ENCODE measurements at places on chromosomes 1 and 21.

- DNase-seq = no peak
Observed at GRCh38 chr1:206495493-206496046, 11.8 kb upstream of the RASSF5 start.

GRCh38 chr1:218402786-218403120 lies 57.6 kb downstream of the TGFB2 start:
- no peak for DNase-seq

DNA sequence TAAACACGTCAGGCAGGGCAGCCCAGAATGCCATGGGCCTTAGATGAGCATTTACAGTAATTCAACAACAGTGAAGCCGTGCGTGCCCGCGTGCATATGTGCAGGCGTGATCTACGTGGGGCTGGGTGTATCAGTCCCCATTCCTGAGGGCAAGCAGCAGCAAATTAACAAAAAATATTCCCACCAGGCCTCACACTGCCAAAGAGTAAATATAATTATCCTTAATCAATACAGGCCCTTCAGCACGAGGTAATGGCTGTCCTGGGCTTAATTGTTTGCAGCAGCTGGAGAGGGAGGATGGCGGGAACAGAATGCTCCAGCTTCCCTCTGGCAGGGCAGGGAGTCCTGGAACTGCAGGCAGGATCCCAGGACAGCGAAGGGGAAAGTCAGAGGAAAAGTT lies 91.8 kb downstream of the DDX20 start:
- no peak for DNase-seq

- no peak for DNase-seq
Observed at GRCh38 chr1:237864338-237865244, 26.1 kb downstream of the ZP4 start.

- no peak for DNase-seq
Observed at GRCh38 chr1:165875171-165875570, 47.8 kb downstream of the UCK2 start.

GRCh38 chr21:36861595-36862323 lies 104.7 kb downstream of the HLCS start:
- DNase-seq = no peak

GRCh38 chr1:85325920-85326319 lies 49.5 kb upstream of the BCL10 start:
- DNase-seq = no peak

DNA sequence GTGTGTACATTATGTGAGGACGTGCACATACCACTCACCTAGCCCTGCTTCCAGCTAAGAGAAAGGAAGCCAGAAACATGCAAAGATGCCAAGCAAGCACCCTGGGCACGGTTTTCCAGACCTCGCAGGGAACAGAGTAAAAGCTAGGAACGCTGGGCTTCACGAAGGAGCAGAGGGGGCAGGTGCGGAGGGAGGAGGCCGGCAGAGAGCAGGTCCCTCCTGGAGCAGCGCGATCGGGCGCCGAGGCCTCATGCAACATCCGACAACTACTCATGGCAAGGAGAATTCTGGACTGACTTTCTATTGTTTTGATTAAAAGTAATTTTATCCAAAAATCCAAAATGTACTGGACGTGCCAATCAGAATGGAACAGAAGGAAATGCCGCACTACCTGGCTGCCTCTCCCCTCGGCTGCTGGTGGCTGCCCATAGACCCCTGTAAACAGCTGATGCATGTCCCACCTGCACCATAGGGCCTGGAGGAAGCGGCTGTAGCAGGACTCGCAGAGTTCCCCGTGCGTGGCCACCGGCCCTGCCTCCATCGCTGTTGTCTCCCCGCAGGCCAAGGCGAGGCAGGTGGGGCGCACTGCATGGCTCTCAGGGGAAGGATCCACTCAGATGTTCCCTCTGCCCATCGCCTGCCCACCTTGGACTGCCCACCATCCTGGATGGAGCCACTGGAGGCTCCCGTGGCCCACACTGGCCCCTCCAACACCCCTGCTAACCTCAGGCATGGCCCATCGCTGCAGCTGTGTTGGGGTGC lies 93.5 kb downstream of the WDR4 start:
- no peak for DNase-seq

GRCh38 chr1:186763107-186763506 lies 65.6 kb upstream of the PLA2G4A start:
- DNase-seq = no peak

- no peak for DNase-seq
Observed at GRCh38 chr1:60637651-60638050, 444.7 kb upstream of the NFIA start.

DNA sequence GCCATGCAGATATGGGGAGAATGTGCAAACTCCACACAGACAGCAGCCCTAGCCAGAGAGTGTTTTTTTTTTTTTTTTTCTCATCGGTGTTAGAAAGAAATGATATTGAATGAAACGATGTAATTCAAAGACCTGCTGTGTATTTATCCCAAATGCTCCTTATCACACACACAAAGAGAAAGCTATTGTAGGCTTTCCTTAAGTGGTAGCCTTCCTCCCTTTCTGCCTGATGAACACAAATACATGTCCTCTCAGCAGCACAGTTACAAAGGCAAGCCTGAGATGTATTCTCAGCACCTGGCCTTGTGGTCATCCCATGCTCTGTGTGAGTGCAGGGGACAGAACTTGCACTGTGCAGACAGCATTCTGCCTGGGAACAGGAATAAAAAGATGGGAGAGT lies 93.8 kb downstream of the PLPPR5 start:
- no peak for DNase-seq

DNA sequence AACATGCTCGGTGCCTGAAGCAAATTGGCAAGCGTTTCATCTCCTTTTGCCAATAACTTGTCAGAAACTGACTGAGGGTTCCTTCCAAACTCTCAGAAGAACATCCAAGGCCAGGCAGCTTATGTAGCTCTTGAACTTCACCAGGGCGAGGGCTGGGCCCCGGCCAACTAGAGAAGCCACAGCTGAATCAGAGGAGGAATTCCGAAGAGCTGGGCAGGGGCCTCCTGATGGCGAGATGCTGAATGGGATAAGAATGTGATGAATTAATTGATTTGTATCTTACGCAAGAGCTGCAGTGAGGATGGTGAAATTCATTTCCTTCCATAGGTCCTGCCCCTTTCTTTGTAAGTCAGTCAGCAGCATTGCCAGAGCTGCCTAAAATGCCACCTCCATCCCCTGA lies 345.8 kb downstream of the KIF26B start:
- peak; percentile 10 for DNase-seq

DNA sequence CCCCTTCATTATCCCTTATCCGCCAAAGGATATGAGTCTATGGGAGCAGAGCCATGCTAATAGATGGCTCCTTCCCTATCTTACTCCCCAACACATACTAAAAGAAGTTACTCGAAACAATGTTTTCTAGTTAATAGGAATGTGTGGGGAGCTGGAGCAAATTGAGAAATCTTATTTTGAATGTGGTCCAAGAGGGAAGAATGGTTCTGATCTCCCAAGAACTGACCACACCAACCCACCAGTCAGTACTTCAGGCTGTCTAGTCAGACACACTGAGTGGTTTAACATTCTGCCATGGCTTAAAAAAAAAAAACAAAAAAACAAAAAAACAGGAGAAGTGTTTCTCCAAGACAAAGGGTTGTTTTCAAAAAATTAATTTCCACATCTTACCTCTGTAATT lies 31.5 kb upstream of the DNASE2B start:
- no peak for DNase-seq

DNA sequence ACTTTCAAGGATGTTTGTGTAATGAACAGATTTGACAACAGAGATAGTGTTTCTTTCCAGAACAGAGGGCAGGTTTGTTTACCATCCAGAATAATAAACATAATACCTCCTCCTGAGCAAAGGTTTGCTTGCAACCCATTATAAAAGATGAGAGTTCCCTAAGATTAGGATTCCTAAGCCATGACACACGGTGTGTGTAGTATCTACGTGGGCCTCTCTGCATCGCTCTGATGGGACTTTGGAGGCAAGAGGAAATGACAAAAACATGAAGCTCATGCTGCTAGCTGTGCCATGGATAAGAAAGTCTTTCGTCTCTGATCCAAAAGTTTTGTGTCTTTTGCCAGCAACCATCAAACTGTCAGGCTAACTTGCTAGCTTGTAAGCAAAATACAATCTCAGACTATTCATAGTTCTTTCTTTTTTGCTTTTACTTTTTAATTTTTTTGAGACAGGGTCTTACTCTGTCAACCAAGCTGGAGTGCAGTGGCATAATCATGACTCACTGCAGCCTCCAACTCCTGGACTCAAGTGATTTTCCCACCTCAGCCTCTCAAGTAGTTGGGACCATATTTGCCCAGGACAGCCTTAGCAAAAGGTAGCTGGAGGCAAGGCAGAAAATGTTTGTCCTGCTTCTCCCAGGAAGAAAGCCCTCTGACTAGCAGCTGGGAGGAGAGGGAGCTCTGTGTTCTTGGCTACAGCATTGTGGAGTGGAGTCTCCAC lies 81.1 kb downstream of the LHX4 start:
- no peak for DNase-seq

- DNase-seq = no peak
Observed at GRCh38 chr1:67601955-67602354, 83.0 kb upstream of the GADD45A start.

GRCh38 chr21:45537111-45537745 lies 5.0 kb downstream of the SLC19A1 start:
- DNase-seq = no peak

DNA sequence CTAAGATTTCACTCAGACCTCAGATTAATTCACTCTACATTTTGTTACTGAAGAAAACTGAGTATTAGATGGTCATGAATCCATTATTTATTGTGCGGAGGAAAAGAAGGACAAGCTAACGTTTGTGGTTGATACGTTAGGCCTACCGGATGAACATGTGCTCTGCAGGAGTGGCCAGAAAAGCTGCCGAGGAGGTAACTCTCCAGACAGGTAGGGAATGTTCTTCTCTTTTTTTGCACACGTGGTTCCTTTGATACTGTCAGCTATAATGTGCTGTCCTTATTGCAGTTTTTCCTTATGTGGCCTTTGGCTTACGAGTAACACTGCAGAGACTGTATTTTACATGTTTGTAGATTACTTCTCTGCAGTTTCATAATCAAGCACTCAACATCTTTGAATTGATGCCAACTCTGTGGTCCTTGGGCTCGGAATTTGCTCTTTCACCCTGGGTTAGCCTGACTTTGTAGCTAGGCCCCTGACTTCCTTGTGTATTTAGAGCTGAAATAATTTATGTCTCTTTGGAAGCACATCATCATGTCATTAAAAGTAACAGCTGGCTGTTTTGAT lies 13.6 kb downstream of the MTR start:
- no peak for DNase-seq

GRCh38 chr1:22044690-22045420 lies 7.7 kb upstream of the CDC42 start:
- DNase-seq = no peak

- no peak for DNase-seq
Observed at GRCh38 chr1:1908506-1908791, 6.6 kb upstream of the CALML6 start.

GRCh38 chr21:43658769-43659135 lies 536 bp downstream of the HSF2BP start:
- no peak for DNase-seq

- no peak for DNase-seq
Observed at GRCh38 chr21:36350282-36350910, 30.4 kb downstream of the MORC3 start.

DNA sequence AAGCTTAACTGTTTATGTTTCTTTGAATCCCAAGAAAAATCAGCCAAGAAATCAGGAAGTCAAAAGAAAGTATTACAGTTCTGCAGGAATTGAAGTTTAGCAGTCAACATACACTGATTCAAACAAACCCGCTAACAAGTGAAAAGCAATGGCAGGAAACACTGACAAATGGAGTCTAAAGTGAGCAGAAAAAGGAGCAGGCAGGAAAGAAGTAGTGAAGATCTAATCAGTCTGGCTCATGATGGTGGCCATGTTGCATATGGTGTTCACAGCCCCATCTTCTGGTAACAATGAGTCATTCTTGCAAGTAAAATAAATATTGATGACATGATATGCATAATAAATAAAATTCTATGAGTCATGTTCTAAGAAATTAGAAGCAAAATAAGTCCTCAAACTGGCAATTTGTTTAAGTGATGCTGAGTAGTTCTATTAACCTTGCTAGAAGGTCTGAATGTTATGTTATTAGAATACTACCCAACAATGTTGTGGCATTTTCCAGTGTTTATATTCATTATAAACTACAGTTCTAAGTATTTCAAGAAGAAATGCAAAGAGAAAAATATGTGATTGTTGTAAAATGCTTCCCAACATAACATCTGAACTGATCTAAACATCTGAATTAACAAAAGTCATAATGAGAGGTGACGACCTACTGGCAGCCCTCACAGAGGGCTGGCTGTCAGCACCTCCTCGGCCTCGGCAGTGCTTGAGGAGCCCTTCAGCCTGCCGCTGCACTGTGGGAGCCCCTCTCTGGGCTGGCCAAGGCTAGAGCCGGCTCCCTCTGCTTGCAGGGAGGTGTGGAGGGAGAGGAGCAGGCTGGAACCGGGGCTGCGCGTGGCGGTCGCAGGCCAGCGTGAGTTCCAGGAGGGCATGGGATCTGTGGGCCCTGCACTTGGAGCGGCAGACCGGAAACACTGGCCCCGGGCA lies 5.7 kb upstream of the ACBD6 start:
- peak; percentile 60 for DNase-seq

GRCh38 chr1:67711855-67712212 lies 26.8 kb downstream of the GADD45A start:
- no peak for DNase-seq

- peak; percentile 39 for DNase-seq
Observed at GRCh38 chr1:31976401-31976800, 37.3 kb upstream of the KHDRBS1 start.

DNA sequence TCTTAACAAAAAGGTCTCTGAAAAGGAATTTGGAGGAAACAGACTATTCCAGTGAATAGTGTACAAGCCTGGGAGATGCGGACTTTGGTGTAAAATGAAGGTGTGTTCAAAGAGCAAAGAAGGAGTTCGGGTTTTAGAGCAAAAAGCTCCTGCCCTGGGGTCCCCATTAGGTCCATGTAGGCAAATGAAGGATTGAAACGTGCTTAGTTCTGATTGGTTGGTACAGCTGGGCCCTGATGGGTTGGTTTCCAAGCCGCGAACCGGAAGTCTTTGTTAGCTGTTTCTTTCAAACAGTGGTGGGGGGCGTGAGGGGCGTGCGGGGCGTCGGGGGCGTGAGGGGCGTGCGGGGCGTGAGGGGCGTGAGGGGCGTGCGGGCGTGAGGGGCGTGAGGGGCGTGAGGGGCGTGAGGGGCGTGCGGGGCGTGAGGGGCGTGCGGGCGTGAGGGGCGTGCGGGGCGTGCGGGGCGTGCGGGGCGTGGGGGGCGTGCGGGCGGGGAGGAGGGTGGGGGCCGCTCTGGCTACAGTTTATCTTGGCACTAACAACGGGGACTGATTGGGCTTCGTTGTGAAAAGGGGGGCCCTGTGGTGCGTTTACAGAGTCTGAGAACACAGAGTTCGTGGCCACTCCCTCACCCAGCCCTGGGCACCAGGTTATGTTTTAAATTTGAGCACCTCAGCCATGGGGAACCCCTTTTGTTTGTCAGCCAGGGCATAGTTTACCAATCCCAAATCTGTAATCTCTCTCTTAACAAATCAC lies 29.4 kb downstream of the LRRC3 start:
- DNase-seq = no peak
